ENCODE measurements at places on chromosomes 2 and 18. TPM values are rescaled to one million over a fixed set of nuclear protein-coding genes. Genes with fewer than 3 reads are reported as not detected.

DNA sequence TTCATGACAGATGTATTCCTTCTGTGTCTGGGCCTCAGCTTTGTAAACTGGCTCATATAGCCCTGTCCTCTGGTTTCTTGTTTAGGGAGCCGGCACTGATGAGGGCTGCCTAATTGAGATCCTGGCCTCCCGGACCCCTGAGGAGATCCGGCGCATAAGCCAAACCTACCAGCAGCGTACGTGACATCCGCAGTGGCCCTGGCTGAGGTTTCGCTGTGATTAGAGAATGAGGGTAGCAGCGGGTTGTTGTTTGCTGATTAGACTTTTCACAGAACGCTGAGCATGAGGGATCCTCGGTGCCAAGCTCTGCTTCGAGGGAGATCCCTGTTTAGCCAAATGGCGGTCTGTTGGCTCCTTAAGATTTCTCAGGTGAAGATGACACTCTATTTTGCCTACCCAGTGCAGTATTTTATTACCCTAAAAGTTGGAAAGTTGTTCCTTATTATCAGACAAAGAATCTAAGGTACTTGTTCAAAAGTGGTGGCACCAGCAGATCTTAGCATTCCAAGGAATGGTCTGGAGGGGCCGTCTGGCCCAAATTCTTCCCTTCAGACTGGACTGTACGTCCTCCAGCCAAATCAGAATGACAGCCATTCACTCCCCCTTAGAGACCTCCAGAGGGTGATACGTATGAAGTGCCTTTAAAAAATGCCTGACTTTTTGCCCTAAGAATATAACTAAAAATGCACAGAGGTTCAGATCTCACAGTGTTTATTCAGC lies 21.5 kb upstream of the GMCL1 start:
- no peaks in the 10 kb centered on the region for H3K27me3 ChIP-seq
- no peaks in the 10 kb centered on the region for H3K4me1 ChIP-seq
- H3K4me3 ChIP-seq = no peak overlapping the region
- peaks cover 70% of the 10 kb centered on the region for H3K36me3 ChIP-seq

Gene OSR1
- total RNA-seq = 22.8 TPM

- H3K27ac ChIP-seq = no peak overlapping the region
- H3K27me3 ChIP-seq = no peaks in the 10 kb centered on the region
- DNase-seq = no peak
- no peaks in the 10 kb centered on the region for H3K36me3 ChIP-seq
- H3K4me1 ChIP-seq = no peaks in the 10 kb centered on the region
Observed at GRCh38 chr2:1782514-1782913, 38.2 kb upstream of the PXDN start.

Gene SKA1
- total RNA-seq = not detected

DNA sequence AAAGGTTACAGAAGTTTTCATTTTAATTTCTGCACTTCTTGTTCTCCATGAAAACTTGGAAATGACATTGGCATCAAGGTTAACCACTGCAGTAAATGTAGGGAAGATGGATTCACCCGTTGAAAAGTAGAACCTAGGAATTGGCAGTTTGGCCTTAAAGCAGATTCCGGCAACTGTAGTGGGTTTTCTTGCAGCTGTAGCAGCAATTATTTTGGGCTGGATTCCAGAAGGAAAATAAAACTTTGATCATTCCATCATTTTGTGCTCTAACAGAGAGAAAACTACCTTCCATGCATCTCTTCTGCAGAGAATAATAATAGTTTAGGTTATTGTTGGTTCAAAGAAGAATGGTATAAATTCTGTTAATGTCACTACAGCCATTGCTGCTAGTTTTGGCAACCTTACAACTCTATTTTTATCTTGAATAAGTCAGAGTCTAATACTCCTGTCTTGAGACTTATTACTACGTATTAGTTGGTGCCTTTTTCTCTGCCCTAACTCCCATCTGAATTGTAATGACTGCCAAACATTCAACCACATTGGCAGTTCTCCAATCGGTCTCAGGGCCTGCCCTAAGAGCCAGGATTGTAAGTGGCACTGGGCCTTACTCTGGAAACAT lies 178.1 kb upstream of the PIEZO2 start:
- no peak for DNase-seq
- H3K27ac ChIP-seq = no peak overlapping the region
- H3K4me3 ChIP-seq = no peak overlapping the region
- no peaks in the 10 kb centered on the region for H3K27me3 ChIP-seq
- H3K4me1 ChIP-seq = no peaks in the 10 kb centered on the region
- no peaks in the 10 kb centered on the region for H3K36me3 ChIP-seq

GRCh38 chr2:200736646-200737274 lies 75.0 kb upstream of the BZW1 start:
- H3K4me1 ChIP-seq = no peaks in the 10 kb centered on the region
- DNase-seq = no peak
- H3K4me3 ChIP-seq = no peak overlapping the region
- no peak overlapping the region for H3K27ac ChIP-seq
- no peaks in the 10 kb centered on the region for H3K36me3 ChIP-seq

Gene TEKT4
- not detected for total RNA-seq

DNA sequence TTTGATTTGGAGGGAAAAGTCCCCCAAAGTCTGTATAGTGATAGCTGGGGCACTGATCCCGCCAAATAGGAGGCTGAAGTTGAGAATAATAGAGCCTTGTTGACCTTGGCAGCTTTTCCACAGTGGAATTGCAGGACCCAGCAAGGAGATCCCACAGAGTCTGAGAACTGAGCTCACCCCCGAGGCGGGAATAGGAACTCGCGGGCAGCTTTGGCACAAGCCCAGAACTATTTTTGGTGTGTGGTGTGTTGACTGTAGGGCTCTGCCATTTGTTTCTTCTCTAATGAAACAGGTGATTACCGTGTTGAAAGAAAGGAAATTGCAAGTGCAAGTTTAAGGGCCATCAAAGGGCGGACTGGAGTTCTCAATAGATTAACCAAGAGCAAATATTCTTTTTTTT lies 34.0 kb downstream of the SH3RF3 start:
- DNase-seq = no peak
- H3K27ac ChIP-seq = no peak overlapping the region
- H3K4me1 ChIP-seq = no peaks in the 10 kb centered on the region
- no peaks in the 10 kb centered on the region for H3K27me3 ChIP-seq
- no peaks in the 10 kb centered on the region for H3K36me3 ChIP-seq
- no peak overlapping the region for H3K4me3 ChIP-seq

Gene RAX
- total RNA-seq = not detected

Gene SIGLEC15
- not detected for total RNA-seq

DNA sequence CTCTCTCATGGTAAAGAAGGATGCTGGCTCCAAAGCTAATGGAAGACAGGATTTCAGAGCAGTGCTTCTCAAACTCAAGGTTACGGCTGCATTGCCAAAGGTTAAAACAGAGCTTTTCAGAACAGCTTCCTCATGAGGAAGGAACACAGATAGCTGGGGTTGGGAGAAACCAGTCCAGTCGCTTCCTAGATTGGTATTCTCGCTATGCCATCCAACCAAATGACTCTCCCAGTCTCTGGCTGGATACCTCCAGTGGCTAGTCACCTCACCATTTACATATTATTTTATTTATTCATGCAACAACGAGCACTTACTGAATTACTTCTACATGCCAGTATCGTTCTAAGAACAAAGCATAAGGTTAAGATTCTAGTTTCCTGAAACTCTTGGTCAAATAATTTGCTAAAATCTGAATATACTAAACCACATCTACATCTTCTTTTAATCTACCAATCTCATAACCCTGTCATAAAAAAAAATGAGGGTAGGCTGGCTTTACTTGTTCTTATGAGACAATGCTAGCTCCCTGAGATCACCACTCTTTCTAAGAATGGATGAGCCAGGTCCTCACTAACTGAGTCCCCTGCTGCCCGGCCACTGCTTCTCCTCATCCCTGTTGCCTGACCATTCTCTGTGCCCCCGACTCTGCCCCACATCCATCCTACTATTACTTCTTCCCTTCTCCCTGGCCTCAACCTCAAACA lies 20.4 kb downstream of the KDSR start:
- no peak for DNase-seq
- H3K27me3 ChIP-seq = no peaks in the 10 kb centered on the region
- H3K27ac ChIP-seq = peak overlapping the region; percentile 39
- no peak overlapping the region for H3K4me3 ChIP-seq
- peaks cover 37% of the 10 kb centered on the region for H3K36me3 ChIP-seq

DNA sequence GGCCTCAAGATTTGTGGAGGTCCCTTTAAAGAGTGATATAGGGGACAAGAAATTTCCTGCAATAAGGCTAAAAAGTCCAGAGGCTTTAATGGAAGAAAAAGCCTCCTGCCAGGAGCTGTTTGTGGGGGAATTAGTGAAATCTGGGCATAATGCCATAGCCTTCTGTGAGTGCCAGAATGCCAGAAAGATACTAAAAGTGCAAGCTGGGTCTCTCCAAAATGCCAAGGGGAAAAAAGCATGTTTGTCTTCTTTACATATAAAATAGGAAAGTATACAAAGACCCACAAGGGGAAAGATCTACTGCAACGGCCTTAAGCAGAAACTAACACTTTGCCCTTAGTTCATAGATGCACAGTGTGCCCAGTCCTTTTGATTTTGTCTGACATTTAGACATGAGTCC lies 647.7 kb upstream of the ZNF804A start:
- H3K27ac ChIP-seq = no peak overlapping the region
- no peaks in the 10 kb centered on the region for H3K4me1 ChIP-seq
- no peaks in the 10 kb centered on the region for H3K36me3 ChIP-seq

- H3K27me3 ChIP-seq = no peaks in the 10 kb centered on the region
- no peak overlapping the region for H3K4me3 ChIP-seq
- H3K4me1 ChIP-seq = no peaks in the 10 kb centered on the region
- DNase-seq = no peak
- no peaks in the 10 kb centered on the region for H3K36me3 ChIP-seq
Observed at GRCh38 chr2:14536976-14537375, 95.5 kb upstream of the LRATD1 start.

Gene TGIF1
- total RNA-seq = 32.1 TPM

Gene GPR155
- total RNA-seq = 24.1 TPM
